Hematopoietic multipotent progenitor cell treated with erythropoietin and hydrocortisone succinate and interleukin-3 and kit ligand, for 8 days (in vitro differentiated cells): ENCODE measurements at places on chromosomes 5 and 9.
A peak's percentile ranks its signal among the peaks of the same experiment; 100 is the strongest.

DNA sequence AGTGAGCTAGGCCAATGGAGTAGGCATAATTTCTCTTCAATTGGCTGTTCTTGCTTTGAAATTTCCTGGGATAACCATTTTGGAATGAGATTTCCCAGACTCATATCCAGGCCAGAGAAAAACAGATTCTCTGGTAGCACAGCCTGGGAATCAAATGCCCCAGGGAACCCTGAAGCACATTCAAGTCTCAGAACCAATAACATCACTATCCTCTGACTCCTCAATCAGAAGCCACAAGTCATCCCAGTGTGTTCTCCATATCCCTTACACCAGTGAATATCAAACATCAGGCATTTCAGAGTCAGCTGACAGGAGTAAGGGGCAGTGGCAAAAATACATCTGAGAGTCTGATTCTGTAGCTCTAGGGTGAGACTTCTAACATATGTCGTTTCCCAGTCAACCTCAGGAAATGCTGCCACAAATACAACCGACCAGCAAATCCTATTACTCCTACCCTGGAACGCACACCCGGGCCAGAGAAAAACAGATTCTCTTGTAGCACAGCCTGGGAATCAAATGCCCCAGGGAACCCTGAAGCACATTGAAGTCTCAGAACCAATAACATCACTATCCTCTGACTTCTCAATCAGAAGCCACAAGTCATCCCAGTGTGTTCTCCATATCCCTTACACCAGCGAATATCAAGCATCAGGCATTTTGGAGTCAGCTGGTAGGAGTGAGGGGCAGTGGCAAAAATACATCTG lies 537.7 kb upstream of the NMUR2 start:
- no peak for DNase-seq

GRCh38 chr5:160118349-160119141 lies 705 bp downstream of the PWWP2A start:
- DNase-seq = peak; percentile 26

DNA sequence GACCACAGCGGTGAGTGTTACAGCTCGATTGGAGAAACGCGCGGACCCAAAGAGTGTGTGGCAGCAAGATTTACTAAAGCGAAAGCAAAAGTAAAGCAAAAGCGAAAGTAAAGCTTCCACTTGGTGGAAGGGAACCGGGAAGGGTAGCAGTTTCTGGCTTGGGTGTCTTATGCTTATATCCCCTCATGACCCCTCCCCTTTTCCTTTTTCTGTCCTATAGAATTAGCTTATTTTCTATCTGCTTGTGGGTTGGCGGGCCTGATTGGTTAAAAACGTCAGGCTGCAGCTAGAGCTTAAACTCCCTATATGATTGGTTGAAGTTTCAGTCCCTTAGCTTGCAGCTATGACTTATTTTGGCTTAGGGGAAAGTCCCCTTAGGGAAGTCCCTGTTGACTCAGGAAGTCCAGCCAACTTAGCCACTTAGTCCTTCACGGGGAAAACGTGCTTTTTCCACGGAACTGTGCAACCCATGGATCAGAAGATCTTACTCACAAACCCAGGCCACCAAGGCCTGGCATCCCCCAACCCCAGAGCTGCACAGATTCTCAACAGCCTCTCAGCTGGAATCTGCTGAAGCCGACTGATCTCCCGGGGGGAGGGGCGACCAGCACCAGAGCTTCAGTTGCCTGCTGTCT lies 114.2 kb upstream of the ADAMTS16 start:
- DNase-seq = no peak

GRCh38 chr5:96226941-96227552 lies 206.0 kb downstream of the PCSK1 start:
- no peak for DNase-seq

DNA sequence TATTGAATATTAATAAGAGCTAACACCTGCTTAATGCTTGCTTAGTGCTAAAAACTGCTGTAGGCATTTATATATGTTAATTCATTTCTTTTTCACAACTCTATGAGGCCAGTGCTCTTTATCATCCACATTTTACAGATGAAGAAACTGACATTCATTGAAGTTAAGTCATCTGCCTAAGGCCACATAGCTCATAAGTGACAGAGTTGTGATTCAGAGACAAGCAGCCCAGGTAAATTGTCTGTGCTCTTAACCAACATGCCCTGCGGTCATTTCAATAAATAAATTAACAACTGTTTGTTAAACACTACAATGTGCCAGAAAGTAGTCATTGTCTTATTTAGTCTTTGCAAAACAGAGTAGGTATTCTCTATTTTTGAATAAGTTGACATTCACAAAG lies 1354.4 kb upstream of the C9orf72 start:
- DNase-seq = no peak

DNA sequence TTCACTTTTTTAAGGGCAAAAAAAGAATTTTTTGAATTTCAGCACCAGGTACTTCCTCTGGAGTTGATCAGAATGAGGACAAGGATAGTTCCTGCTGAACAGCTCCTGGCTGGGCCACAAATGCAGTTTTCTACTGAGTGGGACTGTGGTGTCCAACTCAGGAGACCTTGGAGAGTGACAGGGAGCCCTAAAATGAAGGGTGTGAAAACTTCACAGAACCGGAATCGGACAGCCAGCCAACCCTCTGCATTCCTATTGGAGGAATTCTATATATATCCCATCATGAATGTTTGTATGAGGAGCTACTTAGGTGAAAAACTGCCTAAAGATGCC lies 40.6 kb downstream of the ANKH start:
- no peak for DNase-seq

- DNase-seq = no peak
Measured at GRCh38 chr5:132751444-132751843, 4.2 kb downstream of the CCNI2 start.

GRCh38 chr9:129037767-129038098 lies 1.3 kb downstream of the MIGA2 start:
- DNase-seq = no peak

DNA sequence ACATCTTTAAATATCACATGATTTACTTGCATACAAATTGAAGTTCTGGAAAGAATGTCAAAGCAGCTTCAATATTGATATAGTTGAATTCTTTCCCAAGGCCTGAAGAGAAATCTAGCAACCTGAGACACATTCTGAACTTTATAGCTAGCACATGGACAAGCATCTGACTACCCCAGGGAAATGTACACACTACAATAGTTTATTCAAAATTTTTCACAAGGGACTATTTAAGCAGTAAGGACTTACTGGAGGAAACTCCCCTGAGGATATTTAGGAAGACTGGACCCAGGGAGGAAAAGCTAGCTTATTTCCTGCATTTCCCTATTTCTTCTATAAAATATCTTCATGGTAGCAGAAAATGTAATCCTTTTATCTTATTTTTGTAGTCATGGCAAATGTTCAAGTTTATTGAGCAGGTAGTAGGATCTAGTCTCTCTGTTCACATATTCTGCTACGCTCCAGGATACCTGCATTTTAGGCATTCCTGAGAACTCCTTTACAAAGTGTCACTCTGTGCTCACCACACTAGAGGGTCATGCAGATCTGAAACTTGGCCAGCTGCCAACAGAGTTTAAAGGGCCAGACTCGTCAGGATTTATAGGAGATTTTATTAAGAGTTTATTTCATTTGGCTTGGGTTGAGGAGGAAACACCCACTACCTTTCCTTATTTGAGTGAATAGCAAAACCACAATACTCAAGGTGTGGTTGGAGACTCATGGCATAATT lies 348.4 kb upstream of the FTMT start:
- DNase-seq = peak; percentile 16

GRCh38 chr9:81999806-82000205 lies 11.2 kb downstream of the SPATA31D1 start:
- no peak for DNase-seq

- no peak for DNase-seq
Measured at GRCh38 chr5:7396713-7397454, 946 bp downstream of the ADCY2 start.

DNA sequence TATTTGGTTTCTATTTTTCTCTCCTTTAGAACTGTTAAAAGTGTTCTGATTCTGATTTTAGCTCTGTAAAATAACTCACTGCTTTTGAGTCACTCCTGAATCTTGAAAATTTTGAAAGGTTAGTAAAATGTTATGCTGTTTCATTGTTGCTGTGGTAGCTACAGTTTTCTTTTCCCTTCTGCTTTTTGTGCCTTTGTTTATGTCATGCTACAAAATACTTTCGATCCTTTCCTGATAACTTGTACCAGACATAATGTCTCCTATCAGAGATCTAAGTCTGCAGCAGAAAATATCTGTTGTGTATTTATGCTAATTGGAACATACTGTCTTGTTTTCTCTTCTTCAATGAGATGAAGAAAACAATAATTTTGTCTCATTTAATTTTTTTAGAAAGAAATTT lies 26.9 kb upstream of the CEP120 start:
- DNase-seq = no peak

DNA sequence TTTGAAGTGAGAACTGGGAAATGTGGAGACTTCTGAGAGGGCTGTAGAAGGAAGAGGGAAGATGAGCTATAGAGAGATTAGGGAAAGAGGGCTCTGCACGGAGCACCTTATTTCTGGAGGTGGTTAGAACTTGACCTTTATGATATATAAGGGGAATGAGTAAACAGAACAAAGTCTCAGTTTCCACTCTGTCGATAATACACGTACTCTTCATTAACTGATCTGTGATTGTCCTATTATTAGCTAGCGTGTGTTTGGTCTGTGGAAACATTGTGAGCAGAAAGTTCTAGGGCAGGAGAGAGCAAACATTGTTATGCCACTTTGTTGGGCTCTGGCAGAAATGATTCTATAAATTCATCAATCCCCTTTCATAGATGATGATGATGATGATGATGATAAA lies 118.5 kb downstream of the UGCG start:
- DNase-seq = no peak

GRCh38 chr9:96418083-96418919 lies at the start of gene ZNF367:
TSS of gene ZNF367 (minus strand) at chr9:96418370. CDS start at chr9:96418032, 338 bp downstream.
- peak; percentile 97 for DNase-seq

DNA sequence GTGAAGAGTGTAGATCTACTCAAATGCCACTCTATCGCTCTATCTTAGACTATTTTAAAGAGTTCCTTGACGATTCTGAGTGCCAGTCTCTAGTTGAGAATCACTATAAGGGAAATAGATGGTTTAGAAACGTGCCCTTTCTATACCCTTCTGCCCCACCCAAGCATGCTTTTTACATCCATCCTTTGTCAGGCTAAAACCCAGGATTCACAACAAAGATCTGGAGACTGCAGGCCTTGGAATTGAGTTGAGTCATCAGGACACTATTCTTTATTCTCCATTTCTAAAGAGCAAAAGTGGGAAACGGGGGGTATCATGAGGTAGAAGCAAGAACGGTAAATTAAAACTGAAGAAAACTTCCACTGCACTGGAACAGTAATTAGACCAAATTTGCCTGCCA lies 48.7 kb downstream of the ELAVL2 start:
- DNase-seq = no peak

- no peak for DNase-seq
Measured at GRCh38 chr9:89434636-89435035, 63.3 kb downstream of the SEMA4D start.

DNA sequence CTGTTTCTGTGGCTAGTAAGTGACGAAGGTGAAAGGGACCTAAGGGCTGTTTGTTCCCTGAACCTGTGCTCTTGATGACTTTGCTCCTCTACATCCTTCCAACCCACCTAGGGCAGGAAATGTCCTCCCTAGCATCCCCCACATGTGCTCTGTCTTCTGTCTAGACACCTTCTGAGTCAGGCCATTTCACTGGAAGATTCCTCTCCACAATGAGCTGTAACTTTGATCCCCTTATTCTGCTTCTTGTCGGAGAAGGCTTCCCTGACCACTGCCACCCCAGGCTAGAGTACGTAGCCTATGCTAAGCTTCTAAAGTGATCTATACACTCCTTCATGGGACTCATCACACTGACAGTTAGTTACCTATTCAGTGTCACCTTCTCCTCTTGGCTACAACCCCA lies 21.7 kb downstream of the SPAAR start:
- no peak for DNase-seq

- no peak for DNase-seq
Measured at GRCh38 chr9:104817437-104817836, 53.5 kb downstream of the NIPSNAP3B start.

- DNase-seq = no peak
Measured at GRCh38 chr5:163730206-163730756, 224.9 kb downstream of the MAT2B start.

DNA sequence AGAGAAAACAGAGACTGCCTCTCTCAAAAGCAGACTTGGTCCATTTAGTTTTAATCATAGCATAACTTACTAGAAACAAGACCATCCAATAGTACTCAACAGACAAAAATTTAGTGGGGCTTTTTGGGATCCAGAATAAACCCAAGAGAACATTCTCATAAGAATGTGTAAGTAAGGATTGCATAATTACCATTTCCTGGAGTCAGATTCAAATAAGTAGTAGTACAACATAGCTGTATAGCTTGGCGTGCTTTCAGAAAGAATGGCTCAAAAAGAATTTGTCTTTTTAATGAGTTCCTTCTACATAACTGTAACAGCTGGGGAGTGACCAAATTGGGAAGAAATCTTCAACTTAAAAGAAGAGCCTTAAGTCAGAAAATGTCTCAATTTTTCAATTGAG lies 145.4 kb downstream of the DENND1A start:
- no peak for DNase-seq

DNA sequence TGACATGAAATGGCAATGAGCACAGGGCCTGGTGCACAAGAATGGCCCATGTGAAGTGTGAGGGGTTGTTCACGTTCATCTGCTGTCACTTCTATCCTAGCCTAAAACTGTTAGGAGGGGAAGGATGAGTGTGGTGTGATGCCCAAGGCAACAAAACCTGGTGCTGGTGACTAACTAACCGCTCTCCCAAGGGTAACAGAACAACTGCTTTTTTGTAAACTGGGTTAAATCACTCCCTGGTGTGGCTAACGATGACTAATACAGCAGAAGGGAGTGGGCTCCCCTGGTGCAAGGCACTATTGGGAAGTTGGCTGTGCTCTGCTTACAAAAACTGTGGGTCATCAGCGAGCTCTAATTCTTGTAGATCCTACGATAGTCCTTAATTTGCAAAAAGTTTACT lies 103.2 kb upstream of the VCAN start:
- DNase-seq = no peak
